ENCODE measurements at places on chromosomes 7 and 10.

GRCh38 chr7:27994639-27995038, 186.0 kb downstream of the JAZF1 start:
- DNase-seq = peak; percentile 38

- DNase-seq = peak; percentile 23
These were observed 18.6 kb upstream of the VDAC2 start for GRCh38 chr10:75191821-75192568.

DNA sequence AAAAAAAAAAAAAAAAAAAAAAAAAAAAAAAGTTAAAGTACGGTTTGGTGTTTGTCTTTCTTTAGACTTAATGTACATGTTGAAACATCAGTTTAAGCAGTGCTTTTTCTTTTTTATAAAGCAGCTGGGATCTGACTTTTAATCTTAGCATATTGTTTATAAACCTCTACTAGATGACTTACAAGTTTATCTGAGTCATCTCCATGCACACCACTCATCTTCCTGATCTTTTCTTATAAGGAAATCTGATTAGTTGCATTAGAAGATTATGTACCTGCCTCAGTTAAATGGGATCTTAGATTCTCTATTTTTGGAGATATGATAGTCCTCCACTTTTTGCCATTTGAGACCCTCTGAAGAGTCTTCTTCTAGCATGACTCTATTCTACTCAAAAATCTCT, 391.9 kb upstream of the LRGUK start:
- no peak for DNase-seq

DNA sequence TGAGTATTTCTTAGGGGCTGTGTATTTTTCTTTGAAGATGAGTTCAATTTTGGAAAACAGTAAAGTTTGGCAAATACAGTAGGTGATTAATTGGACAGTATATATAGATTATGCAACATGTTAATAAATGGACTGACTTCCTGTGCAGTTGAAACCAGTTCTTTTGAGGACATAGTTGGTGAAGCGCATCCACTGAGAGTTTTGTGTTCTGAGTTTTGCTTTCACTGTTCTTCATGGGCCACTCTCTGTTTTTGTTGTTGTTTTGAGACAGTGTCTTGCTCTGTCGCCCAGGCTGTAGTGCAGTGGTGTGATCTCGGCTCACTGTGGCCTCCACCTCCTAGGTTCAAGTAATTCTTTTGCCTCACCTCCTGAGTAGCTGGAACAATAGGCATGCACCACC, 109.0 kb downstream of the SDHAF3 start:
- no peak for DNase-seq

GRCh38 chr7:106243893-106244292, 40.9 kb downstream of the NAMPT start:
- DNase-seq = no peak

- no peak for DNase-seq
These were observed 64.3 kb downstream of the ZRANB1 start for GRCh38 chr10:125006188-125006680.

- DNase-seq = no peak
These were observed 9.3 kb downstream of the TCAF1 start for GRCh38 chr7:143892527-143893300.

- DNase-seq = no peak
These were observed 190.0 kb upstream of the LYZL2 start for GRCh38 chr10:30819341-30820181.

DNA sequence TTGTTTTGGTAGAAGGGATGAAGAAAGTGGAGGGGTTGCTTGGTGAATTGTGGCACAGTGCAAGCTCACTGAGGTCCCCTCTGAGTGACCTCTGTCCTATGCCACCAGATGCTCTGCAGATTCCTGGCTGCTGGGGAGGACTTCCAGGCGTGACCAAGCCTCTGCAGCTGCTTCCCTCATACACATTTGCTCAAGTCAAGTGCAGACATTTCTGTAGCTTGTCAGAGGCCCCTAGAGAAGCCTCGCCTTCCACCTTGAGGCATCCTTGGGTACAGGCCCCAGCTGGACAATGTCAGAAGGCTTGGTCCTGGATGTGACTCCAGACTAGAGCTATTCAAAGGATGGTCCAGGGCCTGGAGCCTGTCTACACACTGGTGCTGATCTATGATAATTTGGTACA, 464.2 kb downstream of the PLXNA4 start:
- no peak for DNase-seq

DNA sequence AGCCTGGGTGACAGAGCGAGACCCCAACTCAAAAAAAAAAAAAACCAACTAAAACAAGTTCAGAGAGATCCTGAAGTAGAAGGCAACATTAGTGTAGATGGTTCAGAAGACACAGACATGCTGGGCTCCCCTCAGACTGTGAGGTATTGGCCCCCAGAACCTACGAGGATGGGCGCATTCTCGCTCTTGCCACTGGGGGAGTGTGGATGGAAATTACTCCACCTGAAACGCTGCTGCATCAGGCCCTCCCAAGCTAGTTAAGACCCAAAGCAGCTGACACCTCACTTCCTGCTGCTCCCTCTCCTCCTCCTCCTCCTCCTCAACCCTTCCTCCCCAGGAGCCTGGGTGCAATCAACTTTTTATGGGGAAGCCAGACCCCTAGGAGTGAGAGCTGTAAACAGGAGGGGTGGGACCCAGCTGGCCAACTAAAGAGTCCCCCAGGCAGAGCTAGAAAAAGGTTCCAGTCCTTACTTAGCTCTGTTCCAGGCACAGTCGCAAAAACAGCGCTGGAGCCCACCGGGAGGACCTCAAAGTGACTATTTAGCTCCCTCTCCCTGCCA, 7.4 kb downstream of the SH3PXD2A start:
- DNase-seq = no peak

GRCh38 chr10:116470071-116470470, 42.4 kb downstream of the PNLIPRP3 start:
- no peak for DNase-seq

DNA sequence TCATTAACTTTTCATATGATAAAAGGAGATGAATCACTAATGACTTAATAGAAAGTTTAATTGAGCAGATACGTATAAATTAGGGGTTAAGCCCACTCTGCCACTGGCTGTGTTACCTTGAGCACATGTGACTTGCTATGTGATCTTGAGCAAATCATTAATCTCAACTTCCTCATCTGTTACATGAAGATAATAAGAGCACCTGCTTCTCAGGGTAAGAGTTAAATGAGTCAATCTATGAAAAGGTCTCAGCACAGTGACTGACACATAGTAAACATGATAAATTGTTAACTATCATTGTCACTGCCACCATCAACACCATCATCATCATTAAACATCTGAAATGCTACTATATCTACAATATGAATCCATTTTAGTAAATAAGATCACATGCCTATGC, 110.8 kb downstream of the TPK1 start:
- DNase-seq = no peak

GRCh38 chr10:76942628-76943416, 694.8 kb downstream of the KCNMA1 start:
- no peak for DNase-seq

DNA sequence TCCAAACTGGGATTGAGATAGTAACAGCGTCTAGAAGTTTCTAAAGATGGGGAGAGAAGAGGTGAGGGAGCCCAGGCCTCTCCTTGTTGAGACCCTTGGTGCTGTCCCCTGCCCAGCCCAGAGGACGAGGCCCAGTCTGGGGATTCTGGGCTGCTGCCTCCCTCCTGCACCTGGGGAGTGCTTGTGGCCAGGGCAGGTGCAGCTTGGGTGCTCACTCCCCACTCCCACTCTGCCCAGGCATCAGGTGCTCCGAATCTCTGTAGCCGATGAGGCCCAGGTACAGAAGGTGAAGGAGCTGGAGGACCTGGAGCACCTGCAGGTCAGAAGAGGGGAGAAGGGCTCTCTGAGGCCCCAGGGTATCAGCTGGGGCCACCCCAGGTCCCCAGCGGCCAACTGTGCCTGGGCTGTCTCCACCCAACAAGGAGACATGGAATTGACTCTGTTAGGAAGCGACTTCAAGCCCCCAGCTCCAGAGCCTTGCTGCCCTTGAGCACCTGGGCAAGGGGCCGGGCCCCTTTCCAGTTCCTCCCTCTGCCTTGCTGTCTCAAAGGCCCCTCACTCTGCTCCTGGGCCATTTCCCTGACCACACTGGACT, 664 bp downstream of the CPA1 start:
- no peak for DNase-seq

Measured in urothelium cell line (cell line).